ENCODE measurements at places on chromosomes 1 and 21.

DNA sequence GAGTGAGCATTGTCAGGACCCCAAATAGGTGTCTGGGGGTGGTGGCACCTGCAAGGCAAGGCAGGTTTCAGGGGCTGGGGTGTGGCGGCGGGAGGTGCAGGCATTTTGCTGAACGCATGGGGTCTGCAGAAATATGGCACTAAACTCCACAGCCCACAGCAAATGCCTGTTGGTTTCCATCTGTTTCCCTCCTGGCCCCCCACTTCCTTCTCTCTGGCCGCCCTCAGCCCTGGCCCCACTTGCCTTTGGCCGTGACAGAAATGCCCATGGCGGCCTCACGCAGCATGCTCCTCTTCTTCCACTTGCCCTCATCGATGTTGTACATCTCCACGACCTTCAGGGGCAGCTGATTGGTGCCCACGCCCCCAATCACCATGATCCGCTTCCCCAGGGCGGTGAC lies 13.7 kb downstream of the KLHDC8A start:
- DNase-seq: no peak

DNA sequence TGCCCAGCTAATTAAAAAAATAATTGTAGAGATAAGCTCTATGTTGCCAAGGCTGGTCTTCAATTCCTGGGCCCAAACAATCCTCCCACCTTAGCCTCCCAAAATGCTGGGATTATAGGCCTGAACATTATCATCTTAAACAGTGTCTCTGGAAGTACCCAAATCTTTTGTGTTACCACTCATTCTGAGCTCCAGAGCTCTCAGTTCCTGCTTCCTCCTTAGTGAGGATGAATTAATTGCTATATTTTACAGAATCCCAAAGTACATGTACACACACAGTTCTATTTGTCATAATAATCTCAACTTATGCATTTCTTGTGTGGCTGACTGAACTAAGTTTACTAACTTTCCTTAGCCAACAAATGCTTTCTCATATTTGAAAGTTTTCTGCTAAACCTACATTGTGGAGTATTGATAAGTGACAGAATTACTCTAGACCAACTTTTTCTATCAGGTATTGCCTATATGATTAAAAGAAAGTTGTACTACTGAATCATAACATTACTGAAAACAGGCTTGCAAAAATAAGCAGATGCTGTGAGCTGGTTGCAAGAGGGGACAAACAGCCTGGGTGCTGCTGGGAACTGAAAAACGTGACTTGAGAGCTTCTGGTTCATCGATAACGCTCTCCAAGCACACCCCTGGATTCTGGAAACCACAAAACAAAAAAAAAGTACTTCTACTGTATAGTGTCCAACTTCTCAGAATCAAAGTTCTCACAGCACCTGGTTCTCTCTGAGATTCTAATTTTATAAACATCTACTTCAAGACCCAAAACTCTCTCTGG lies 15.3 kb downstream of the VAV3 start:
- no peak for DNase-seq

GRCh38 chr1:230790026-230790425 lies 42.8 kb downstream of the CAPN9 start:
- no peak for DNase-seq

- no peak for DNase-seq
Measured at GRCh38 chr21:24369746-24370145, 1237.5 kb downstream of the MRPL39 start.

- DNase-seq: no peak
Measured at GRCh38 chr1:42041031-42041430, 112.2 kb upstream of the GUCA2B start.

DNA sequence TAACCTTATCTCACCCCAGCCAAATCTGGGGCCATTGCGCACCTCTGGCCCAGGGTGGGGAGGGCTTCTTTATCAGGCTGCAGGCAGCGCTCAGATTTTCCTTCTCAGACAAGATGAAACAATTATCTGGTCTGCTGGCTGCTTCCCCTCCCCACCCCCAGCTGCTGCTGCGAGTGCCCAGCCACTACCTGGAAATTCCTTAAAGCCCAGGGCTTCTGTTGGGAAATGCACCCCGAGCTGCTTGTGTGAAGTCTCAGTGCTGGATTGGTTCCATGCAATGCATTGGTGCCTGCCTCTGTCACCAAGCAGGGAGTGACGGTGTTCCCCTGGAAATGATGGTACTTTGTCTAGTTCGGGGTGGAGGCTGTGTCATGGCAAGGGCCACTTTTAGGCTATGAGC lies 18.5 kb upstream of the ACTL8 start:
- no peak for DNase-seq

DNA sequence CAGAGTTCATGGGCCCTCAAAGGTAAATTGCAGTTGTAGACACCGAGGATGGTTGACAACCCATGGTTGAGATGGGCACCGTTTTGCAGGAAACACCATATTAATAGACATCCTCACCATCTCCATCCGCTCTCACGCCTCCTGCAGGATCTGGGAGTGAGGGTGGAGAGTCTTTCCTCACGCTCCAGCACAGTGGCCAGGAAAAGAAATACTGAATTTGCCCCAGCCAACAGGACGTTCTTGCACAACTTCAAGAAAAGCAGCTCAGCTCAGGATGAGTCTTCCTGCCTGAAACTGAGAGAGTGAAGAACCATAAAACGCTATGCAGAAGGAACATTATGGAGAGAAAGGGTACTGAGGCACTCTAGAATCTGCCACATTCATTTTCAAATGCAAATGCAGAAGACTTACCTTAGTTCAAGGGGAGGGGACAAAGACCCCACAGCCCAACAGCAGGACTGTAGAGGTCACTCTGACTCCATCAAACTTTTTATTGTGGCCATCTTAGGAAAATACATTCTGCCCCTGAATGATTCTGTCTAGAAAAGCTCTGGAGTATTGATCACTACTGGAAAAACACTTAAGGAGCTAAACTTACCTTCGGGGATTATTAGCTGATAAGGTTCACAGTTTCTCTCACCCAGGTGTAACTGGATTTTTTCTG lies 9.3 kb downstream of the SLAMF8 start:
- no peak for DNase-seq

- no peak for DNase-seq
Measured at GRCh38 chr1:156244712-156245111, 2.7 kb downstream of the BGLAP start.

DNA sequence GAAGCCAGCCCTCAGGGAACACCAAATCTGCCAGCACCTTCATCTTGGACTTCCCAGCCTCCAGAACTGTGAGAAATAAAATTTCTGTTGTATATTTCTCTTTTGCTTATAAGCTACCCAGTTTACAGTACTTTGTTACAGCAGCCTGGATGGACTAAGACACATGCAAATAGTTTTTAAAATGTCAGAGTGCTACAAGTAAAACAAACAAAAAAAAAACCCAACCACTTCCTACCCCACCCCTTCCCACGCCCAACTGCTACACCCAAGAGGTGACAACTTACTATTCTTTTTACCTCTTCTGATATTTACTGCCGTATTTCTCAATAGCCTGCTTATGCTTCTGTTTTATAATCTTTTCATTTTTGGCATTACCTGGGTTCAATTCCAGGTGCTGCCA lies 8.6 kb upstream of the SPSB1 start:
- DNase-seq: no peak

Measured in SHP77 (cell line).